ENCODE measurements at places on chromosomes 1 and 21. TPM values are rescaled to one million over a fixed set of nuclear protein-coding genes. Genes with fewer than 3 reads are reported as not detected.

The ST6GALNAC5 gene
- total RNA-seq, result 0.62 TPM

The FCMR gene
- total RNA-seq, result 6.2 TPM

GRCh38 chr21:35525443-35525842 is 476.3 kb upstream of the RUNX1 start:
- no peak for DNase-seq

DNA sequence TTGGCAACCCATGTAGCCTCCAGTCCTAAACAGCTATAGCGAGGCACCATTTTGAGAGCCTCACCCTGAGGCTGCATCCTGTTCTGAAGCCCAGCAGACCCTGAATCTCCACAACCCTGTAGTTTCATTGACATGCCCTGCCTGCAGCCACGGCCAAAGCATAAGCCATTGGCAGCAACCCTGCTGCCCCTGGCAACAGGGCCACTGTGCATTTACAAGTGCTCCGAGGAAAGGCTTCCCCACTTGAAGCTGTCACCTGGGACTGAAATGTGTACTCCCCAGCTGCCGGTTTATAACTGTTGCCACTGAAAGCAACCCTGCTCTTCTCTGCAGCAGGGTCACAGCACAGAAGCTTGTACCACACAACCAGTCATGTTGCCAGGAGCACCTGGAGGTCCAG is 124.2 kb upstream of the OLFM3 start:
- no peak for DNase-seq

DNA sequence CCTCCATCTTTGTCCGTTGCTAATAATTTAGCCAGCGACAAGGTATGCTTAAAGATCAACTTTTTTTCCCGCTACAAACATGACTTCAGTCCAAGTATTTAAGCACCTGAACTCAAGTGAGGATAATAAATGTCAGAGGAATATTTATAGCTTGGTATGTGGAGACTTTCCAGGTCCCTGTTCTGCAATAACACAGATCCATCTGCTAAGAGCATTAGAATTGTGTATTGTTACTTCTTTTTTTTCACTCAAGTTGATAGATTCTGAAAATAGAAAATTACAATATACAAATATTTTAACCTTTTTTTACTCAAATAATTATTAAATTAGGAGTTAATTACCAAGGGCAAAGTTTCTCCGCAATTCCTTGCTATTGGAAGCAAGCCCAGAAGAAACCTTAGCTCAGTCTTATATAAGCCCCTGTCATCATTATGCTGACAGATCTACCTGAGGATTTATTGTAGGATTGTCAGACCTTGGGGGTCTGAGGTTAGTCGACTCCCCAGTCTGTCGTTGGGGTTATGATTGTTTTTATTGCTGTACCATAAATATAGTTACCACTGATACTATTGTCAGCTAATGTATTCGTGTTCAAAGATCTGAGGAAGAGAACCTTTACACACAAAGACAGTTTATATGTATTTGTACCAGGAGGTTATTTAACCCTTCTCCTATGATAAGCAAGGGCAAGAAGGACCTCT is 337.9 kb downstream of the TBX15 start:
- DNase-seq, result no peak

GRCh38 chr1:212470059-212470458 is 37.3 kb downstream of the NENF start:
- DNase-seq, result peak; percentile 76

Data from left ventricle myocardium superior (tissue), 1 donor.